ENCODE measurements at places on chromosomes 4 and X.

- no peak for DNase-seq
These were observed 400.9 kb upstream of the FGF13 start for GRCh38 chrX:139112432-139112831.

GRCh38 chrX:154967603-154968002, 54.9 kb downstream of the F8 start:
- DNase-seq = no peak

DNA sequence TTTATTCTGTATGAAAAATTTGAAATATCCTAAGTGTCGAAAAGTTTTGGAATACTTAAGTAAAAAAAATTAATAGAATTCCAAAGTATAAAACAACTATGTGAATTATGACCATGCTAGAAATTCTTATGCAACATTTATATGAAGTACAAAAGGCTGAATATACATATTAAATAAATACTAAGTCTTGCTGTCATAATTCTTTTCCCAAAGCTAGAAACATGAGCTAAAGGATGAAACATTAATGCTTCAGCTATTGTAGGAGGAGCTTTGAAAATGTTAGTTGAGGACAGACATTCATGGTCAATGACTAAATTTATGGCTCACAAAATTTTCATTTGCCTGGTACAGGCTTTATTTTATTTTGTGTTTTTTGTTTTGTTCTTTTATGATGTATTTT, 207.3 kb downstream of the GABRB1 start:
- no peak for DNase-seq

DNA sequence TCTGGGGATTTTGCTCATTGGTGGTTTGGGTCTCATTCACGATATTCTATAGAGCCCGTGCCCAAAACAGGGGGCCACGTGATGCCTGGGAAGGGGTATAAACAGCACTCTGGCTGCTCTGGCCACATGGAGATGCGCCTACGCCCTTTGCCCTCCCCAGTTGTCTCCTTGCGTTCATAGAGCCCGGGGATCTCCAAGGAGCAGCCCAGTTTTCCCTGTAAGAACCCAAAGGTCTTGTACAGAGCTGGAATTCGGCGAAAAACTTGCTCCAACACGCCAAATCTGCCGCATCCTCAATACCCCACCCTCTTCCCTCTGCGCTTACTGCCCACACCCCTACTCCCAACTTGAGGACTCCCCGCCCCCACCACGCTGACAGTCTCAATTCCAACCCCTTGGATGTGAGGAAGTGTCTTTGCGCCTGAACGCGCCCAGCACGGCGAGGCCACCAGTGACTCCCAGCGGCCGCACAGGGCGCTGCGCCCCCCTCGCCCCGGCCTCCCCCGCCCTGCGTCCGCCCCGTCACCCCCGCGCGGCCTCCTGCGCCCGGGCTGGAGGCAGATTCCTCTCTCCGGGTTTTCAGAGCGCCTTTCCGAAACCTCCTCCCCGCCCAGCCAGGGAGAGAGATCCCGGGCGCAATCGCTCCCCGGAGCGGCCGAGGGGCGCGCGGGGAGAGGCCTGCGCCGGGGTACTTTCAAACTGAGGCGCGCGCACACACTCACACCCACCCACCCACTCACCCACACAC, at the start of gene NHS:
NHS (plus strand) TSS at position 582 of the 748 bp plus-strand sequence. CDS start 558 bp downstream, outside the sequence.
- no peak for DNase-seq

DNA sequence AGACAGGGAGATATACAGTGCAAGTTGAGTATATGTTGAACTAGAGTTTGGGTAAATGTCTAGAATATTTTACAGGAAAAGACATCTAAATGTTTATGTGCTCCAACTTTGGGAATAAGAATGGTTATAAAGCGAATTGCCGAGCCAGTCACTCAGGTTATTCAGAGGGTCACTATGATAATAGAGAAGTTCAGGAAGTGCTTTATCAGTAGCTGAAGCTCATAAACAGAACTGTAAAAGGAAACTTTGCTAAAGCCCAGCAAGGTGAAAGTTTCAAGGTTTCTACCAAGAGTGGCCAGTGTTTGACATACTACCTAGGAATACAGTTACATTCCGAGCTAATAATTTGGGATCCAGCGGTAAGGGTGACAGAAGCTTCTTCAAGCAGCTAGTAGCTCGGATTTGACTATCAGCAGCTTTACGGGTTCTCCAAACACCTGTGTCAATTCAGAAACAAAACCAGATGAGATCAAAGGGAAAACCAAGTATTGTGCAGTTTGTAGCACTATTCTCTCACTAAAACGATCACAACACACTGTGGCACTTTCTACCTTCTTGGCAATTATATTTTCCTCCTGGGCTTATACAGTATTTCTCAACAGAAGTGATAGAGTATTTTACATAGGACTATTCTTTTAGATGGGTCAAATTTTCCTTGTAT, 17.2 kb upstream of the BCLAF3 start:
- no peak for DNase-seq

- no peak for DNase-seq
These were observed 441.9 kb downstream of the SPRY1 start for GRCh38 chr4:123838474-123838873.

- DNase-seq = no peak
These were observed 14.7 kb downstream of the HELQ start for GRCh38 chr4:83440899-83441298.

DNA sequence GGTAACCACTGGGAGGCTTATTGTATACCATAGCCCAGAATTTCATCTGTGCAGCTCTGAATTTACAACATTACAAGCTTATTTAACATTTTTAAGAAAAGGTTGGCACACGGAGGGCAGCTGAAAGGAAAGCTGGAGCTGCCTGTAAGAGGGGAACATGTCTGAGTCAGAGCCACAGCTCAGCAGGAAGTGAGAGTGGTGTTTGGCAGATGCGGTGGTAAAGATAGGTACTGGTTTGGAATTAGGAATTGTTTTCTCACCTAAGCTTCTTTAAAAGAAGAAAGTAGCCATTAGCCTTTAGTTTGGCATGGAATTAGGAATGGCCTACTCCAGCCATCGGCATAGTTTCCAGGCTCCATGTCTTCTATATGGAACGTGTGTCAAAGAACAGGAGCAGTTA, 172.5 kb upstream of the ANXA3 start:
- no peak for DNase-seq

- DNase-seq = no peak
These were observed 512.7 kb upstream of the FAT1 start for GRCh38 chr4:187236209-187236890.

DNA sequence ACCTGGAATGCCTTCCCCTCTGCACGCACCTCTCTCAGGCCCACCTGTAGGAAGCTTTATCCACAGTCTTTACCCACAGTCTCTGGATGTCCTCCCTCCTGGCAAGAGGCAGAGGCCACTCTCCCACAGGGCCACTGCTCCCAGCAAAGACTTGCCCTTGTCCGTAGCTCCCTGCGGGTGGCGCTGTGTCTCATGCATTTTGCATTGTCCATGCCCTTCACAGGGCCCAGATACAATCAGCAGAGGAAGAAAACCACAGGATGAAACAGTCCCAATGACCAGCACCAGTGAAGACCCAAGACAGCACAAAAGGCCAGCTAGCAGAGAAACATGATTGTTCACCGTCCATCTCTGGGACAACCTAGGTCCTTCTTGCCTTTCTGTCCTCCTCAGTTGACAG, 2.1 kb upstream of the NSG1 start:
- DNase-seq = no peak

DNA sequence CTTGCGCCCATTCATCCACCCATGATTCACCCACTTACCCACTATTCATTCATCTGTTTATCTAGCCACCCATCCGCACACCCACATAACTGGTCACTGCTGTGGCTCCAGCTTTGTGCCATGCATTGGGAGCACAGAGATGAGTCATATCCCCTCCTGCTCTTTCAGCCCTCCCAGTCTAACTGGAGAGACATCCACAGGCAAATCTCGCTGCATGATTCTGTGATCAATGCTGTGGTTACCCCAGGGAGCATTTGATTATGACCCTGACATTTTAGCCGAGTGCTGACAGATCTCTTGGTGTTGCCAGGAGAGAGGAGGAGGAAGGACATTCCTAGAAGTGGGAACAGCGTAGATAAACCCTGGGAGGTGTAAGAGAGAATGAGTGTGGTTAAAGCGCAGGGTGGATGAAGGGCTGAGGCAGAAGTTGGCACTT, 10.4 kb upstream of the PORCN start:
- no peak for DNase-seq

- no peak for DNase-seq
These were observed 194.7 kb upstream of the TLL1 start for GRCh38 chr4:165678236-165678935.

- no peak for DNase-seq
These were observed 69.4 kb upstream of the SPANXB1 start for GRCh38 chrX:140933016-140933415.

- no peak for DNase-seq
These were observed 15.6 kb upstream of the MAOA start for GRCh38 chrX:43640482-43640881.

DNA sequence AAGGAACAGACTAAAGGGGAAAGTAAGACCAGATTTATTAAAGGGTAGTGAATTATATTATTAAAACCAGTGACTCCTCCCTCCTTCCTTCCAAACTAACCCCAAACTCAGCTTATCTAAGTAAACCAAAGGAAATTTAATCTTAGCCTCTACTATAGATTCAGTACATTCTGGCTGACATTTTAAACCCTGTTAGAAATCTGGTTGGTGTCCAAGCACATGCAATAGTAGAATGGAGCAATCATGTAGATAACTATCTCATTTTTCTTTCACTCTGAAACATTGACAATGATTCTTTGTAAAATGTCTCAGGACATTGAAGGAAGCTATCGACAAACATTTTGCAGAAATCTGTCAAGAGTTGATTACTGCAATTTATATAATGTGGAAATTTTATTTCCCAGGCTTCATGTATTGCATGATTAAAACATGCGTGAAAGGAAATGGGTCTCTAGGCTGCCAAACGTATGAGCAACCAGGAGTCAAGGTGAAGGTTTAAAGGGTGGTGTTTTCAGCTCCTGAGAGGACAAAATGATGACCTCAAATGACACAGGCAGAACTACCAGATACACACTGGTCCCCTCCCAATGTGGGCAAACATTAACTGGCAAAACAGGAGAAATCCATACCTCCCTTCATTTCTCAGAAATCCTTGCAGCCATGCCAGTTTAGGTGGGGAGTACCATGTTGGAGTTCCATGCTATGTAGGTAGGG, 58.2 kb upstream of the RBM47 start:
- no peak for DNase-seq

DNA sequence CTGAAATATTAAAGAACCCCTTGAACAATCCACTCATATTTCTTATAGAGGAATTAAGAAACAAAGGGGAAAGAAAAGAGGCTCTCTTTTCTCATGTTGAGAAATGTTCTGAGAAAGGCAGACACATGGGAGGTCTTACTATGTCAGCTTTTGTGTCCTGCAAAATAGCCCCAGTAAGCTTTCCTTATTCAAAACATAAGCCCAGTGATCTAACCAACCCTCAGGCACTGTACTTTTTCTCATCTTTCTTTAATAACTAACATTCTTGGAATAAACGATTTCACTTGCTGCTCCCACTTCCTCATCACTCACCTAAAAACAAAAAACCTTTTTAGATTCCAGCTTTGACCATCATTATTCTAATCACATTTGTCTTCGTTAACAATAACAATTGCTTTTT, 115.9 kb downstream of the GLRA3 start:
- no peak for DNase-seq

DNA sequence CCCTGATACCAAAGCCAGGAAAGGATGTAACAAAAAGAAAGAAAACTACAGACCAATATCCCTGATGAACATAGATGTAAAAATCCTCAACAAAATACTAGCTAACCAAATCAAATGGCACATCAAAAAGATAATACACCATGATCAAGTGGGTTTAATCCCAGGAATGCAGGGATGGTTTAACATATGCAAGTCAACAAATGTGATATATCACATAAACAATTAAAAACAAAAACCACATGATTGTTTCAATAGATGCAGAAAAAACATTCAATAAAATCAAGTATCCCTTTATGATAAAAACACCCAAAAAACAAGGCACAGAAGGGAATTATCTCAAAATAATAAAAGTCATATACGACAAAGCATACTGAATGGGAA, 31.5 kb downstream of the ELF2 start:
- no peak for DNase-seq

DNA sequence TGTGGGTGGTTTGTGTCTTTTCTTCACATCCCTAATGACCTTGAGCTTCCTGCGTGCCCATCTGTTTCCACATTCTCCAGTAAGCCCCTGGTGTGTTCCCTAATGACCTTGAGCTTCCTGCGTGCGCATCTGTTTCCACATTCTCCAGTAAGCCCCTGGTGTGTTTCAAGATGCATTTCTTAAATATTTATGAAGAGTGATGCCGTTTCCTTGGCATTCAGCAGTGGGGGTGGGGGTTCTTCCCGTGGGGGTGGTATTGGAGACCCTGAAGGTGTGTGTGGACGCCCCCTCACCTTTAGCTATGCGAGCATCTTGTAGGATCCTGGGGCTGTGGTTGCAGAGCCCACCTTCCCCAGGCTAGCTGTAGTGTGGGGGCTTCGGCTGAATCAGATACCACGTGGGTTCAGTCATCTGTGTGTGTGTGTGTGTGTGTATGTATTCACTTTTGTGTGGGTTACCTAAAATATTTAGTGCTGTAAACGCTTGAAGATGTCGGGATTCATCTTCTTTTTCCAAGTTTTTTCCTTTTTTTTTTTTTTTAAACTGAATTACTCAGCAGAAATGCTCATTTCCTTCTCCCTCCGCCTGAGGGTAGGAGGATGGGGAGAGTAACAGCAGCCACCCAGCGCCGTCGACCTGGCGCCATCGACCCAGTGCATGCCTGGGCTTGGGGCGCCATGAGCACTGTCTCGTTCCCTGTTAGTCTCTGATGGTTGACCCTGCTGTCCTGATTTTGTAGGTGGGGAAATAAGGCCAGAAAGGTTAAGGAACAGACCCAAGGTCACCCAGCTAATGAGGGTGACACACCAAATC, 9.9 kb downstream of the NSG1 start:
- DNase-seq = no peak

DNA sequence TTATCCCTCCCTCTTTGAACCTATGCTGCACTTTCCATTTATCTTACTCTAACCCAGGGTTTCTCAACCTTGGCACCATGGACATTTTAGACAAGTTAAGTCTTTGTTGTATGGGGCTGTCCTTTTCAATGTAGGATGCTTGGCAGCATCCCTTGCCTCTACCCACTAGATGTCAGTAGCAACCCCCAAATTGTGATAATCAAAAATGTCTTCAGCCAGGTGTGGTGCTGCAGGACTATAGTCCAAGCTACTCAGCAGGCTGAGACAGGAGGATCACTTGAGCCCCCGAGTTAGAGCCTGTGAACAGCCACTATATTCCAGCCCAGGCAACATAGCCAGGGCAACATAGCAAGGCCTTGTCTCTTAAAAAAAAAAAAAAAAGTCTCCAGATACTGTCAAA, 7.0 kb downstream of the LRCH2 start:
- no peak for DNase-seq

- no peak for DNase-seq
These were observed 45.0 kb upstream of the NKX1-1 start for GRCh38 chr4:1451106-1451751.

DNA sequence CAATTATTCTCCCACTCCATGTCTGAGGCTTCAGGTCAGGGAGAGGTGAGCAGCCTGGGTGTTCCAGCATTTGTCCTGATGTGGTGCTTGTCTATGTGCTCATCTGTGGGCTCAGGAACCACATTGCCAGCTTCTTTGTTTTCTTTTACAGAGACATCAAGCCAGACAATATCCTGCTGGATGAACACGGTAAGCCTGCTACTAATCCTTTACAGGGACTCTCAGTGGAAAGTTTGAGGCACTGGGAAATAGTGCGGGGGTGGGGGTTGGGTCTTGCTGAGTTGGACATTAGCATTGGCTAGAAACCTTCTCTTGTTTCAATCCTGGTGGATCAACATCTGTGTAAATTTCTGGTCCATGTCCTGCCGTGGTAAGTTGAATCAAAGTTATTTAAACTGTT, 310.3 kb downstream of the EVC2 start:
- no peak for DNase-seq

GRCh38 chr4:183675625-183676024, 16.5 kb downstream of the TRAPPC11 start:
- no peak for DNase-seq
